Epithelial cell of proximal tubule (primary cell): ENCODE measurements at places on chromosomes 5 and 9.

- peak; percentile 45 for DNase-seq
These were observed 62.3 kb downstream of the RAPGEF1 start for GRCh38 chr9:131677444-131678180.

DNA sequence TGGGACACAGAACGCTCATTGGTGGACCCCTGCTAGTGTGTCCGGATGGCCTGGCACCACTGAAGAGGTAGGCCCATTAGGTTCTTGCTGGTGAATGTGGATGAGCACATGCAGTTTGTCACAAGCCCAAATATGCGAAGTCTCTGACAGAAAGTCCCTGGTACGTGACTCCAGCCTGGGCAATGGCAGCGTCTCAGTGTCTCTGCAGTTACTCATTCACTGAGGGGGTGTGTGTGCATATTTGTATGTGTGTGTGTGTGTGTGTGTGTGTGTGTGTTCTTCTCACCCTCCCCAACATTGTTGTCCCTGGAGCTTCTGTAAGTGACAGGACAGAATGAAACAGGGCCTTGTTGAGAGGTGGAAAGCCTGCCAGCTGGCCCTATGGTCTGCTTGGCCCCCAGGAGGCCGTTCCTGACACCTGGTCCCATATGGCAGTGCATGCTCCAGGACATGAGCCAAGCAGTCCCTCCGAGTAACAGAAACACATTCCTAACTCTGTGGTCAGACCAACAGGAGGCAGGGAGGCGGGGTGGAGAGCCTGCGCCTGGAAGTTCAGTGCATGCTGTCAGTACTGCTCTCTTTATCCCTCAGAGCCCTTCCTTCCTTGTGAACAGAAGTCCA, 169.9 kb downstream of the SLC28A3 start:
- DNase-seq = peak; percentile 89

- DNase-seq = peak; percentile 82
These were observed 39.0 kb downstream of the SMARCA2 start for GRCh38 chr9:2053883-2054845.

DNA sequence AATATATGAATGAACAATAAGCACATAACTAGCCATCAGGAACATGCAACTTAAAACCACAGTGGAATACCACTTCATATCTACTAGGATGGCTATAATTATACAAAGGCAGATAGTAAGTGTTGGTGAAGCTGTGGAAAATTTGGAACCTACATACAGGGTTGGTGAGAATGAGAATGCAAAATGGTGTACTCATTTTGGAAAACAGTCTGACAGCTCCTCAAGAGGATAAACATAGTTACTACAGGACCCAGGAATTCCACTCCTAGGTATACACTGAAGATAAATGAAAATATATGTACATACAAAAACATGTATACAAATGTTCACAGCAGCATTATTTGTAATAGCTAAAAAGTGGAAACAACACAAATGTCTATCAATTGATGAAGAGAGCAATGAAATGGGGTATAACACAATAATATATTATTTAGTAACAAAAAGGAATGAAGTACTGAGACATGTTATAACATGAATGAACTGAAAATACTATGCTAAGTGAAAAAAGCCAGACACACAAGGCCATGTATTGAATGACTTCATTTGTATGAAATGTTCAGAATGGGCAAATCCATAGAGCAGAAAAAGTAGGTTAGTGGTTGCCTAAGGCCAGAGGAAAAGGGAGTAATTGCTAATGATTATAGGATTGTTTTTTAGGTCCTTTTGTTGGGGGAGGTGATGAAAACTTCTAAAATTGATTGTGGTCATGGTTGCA, 31.2 kb upstream of the CDK5RAP2 start:
- DNase-seq = peak; percentile 10

- no peak for DNase-seq
These were observed 28.1 kb downstream of the FYB1 start for GRCh38 chr5:39191216-39191615.

- no peak for DNase-seq
These were observed 115.7 kb downstream of the TLE1 start for GRCh38 chr9:81573415-81574321.

DNA sequence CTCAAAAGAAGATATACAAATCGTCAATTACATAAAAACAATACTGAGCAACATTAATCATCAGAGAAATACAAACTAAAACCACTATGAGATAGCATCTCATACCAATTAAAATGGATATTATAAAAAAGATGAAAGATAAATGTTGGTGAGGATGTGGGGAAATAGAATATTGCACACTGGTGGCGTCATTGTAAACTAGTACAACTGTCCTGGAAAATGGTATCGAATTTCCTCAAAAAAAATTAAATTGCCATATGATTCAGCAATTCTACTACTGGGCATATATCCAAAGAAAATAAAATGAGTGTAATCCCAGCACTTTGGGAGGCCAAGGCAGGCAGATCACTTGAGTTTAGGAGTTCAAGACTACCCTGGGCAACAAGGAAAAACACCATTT, 326.0 kb upstream of the FTMT start:
- no peak for DNase-seq

DNA sequence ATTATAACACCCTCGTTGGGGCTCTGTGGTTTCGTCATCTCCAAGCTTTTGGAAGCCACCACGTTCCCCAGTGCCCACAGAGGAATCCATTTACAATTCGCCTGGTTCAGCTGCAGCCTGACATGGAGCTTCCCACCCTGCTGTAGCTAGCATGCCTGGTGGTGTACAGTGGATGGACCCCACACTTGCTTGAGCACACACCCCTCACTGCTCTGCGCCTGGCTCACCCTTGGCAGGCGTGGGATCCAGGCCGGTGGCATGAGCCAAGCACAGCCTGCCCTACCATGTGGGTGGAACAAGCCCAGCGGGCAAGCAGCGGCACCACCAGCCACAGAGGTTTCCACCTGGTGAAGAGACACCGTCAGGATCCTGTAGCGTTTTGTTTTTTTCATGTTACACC, 1045.7 kb upstream of the CDH9 start:
- DNase-seq = no peak

DNA sequence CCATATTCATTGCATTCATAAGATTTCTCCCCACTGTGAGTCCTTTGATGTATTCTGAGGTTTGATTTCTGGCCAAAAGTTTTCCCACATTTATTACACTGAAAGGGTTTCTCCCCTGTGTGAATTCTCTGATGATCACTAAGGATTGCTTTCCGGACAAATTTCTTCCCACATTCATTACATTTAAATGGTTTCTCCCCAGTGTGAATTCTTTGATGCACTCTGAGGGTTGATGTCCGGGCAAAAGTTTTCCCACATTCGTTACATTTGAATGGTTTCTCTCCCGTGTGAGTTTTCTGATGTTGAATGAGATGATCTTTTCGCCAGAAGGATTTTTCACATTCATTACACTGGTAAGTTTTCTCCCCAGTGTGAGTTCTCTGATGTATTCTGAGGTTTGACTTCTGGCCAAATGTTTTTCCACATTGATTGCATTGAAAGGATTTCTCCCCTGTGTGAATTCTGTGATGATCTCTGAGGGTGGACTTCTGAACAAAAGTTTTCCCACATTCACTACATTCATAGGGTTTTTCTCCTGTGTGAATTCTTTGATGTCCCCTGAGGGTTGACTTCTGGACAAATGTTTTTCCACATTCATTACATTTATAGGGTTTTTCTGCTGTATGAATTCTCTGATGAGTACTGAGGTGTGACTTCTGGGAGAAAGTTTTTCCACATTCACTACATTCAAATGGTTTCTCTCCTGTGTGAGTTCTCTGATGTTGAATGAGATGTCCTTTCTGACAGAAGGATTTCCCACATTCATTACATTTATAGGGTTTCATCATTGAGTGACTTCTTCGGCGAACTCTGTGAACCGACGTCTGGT, 18.8 kb downstream of the ZNF510 start:
- no peak for DNase-seq

DNA sequence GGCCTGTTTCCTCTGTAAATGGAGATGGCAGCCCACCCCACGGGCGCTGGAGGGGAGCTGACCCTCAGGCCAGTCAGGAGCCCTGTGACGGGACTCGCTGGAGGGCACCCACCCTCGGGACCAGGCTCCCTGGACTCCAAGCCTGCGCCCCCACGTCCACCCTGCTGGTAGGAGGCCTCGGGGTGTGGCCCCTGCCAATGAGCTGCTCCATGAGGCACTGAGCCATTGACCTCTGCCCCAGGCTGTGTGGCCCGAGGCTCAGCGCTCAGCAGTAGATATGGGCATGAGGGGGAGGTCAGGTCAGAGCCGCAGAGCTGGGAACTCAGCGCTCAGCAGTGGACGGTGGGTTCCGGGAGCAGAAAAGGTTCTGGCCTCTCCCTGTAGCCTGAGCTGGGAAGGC, 52.3 kb upstream of the EGFL7 start:
- DNase-seq = no peak

DNA sequence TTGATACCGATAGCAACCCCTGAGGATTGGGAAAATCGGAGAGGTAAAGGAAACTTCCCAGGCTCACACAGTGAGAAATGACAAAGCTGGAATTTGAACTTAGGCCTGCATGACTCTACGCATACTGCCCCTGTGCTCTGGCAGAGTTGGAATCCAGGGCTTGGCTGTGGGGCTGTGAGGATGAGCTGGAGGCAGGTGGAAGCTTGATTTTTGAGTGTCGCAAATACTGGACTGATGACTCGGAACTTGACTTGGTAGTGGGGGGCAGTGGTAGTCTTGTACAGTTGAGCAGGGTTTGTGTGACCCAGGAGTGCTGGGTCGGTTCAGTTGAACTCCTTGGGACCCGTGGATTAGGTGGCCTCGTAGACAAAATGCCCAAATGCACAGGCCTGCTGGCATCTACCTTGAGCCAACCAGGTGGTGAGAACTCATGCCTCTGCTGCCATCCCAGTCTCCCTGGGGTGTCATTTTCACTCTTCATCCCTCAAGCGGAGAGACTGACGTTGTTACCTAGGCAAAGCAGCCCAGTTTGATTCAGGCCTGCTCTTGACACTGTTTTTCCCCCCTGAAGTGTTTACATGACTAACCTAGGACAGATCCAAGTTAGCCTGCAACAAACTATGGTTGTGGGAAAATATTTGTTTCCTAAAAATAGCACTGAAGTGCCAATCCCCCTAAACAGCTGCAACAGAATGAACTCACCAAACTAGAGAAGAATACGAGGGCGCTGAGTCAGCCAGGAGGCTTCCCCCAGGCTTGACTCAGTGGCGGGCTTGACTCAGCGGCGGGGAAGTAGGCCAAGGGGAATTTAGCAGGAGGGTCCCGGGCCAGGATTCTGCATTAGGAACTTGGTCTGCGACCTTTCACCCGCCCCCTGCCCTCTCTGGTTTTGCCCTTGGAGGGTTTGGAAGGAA, 45.7 kb upstream of the ORM1 start:
- DNase-seq = peak; percentile 46

GRCh38 chr9:70340572-70340971, 73.9 kb downstream of the KLF9 start:
- DNase-seq = no peak

- no peak for DNase-seq
These were observed 27.0 kb downstream of the GNAQ start for GRCh38 chr9:78004478-78005229.

- DNase-seq = no peak
These were observed 3.6 kb upstream of the PCDHA2 start for GRCh38 chr5:140791089-140791488.

GRCh38 chr5:30849931-30850710, 343.4 kb upstream of the CDH6 start:
- DNase-seq = peak; percentile 59

DNA sequence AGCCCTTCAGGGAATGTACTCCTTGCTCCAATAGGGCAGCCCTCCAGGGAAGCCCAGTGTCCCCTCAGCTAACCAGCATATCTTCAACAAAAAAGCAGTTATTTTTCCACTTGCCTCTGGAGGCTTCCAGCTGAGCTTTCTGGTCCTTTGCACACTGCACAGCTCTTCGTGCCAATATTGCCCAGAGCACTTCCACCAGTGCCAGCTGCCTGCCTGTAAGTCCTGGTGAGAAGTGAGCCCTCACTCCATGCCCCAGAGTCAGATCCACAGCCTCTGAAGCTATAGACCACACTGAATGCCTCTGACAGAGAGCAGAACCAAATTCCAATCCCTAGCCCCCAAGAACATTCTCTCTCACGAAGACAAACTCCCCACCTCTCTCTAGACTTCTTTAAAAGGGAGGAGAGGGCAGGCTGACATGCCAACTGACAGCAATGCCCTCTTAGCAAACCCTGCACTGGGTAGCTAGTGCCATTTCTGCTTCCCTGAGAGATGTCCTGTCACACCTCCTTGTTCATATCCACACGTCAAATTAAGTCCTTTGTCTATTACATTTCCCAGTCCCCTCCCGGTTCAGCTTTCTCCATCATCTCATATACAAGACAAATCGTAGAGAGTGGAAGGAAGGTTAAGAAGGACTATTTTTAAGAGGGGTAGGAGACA, 12.7 kb upstream of the HEXB start:
- no peak for DNase-seq

- DNase-seq = no peak
These were observed 92.1 kb upstream of the TAF11L2 start for GRCh38 chr5:17405976-17406375.

- no peak for DNase-seq
These were observed 241.4 kb upstream of the PCSK5 start for GRCh38 chr9:75649060-75649459.

DNA sequence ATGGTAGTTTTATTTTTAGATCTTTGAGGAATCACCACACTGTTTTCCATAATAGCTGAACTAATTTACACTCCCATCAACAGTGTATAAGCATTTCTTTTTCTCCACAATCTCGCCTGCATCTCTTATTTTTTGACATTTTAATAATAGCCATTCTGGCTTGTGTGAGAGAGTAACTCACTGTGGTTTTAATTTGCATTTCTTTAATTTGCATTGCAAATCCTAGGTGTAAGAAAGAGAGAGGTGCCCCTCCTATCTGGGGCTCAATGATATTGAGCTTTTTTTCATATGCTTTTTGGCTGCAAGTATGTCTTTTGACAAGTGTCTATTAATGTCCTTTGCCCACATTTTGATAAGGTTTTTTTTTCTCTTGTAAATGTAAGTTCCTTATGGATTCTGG, 106.3 kb upstream of the SLC27A6 start:
- DNase-seq = no peak

GRCh38 chr5:178237431-178238312, 5.1 kb upstream of the PHYKPL start:
- no peak for DNase-seq

DNA sequence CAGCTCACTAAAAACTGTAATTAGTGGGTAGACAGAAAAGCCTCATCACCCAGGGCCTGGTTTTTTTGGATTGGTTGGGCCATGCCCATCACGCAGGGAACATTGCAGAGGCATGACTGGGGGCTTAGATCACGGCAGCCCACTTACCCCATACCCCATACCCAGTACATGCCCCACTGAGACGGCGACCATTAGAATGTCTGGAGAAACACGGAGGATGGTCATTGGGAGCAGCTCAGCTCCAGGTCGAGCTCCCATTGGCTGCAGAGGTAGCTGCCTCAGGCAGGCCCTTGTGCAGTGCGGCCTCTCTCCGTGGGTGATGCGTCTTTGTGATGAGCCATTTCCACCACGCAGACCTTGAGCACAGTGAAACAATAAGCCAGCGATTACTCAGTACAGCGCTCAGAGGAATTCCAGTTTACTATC, 204.0 kb downstream of the GADD45G start:
- no peak for DNase-seq
